ENCODE measurements at places on chromosomes 7 and 10.

DNA sequence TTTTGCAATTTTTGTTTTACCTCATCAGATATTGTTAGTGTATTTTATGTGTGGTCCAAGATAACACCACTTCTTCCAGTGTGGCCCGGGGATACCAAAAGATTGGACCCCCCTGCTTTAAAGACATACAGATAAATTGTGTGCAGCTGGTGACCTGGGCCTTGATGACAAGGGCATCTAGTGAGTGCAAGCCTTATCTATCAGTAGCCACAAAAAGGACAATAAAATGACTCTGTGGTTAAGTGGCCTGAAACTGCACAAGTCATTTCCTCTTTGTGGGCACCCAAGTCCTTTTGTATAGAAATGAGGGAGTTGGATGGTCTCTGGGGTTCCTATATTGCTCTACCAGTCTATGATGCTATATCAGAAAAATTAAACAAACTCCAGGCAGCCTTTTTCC, 98.1 kb downstream of the PARD3 start:
- DNase-seq, result no peak

- DNase-seq, result no peak
These were observed 92.9 kb downstream of the SRPK2 start for GRCh38 chr7:105295596-105296352.

GRCh38 chr7:90747516-90747915, 151.4 kb downstream of the CDK14 start:
- no peak for DNase-seq

DNA sequence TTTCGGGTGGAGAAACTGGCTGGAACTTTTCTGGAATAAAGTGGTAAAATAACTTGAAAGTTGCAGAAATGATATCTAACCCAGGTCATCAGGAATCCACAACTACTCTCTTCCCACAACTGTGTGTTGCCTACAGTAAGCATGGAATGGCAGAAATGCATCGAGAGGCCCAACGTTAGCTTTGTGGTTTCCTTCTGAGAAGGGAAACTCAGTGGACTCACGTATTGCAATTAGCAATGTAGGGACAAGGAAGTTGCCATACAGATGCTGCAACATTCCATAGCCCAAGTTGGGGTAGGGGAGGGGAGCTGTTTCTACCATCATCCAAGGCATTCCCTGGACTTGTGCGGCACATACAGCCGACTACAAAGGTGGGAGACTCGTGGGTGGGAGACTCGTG, 1.9 kb downstream of the PON1 start:
- no peak for DNase-seq

Measured in endothelial cell (in vitro differentiated cells).